ENCODE measurements at places on chromosomes 5 and 9.

- DNase-seq, result peak; percentile 29
Observed at GRCh38 chr5:76716456-76717157, 681 bp downstream of the F2R start.

GRCh38 chr5:165015547-165015946, 1510.1 kb downstream of the MAT2B start:
- no peak for DNase-seq

- DNase-seq, result no peak
Observed at GRCh38 chr5:130488252-130488651, 584.0 kb downstream of the CHSY3 start.

- no peak for DNase-seq
Observed at GRCh38 chr9:34802916-34803315, 93.0 kb upstream of the CCL21 start.

- DNase-seq, result peak; percentile 66
Observed at GRCh38 chr5:170451747-170452365, 52.0 kb upstream of the KCNIP1 start.

DNA sequence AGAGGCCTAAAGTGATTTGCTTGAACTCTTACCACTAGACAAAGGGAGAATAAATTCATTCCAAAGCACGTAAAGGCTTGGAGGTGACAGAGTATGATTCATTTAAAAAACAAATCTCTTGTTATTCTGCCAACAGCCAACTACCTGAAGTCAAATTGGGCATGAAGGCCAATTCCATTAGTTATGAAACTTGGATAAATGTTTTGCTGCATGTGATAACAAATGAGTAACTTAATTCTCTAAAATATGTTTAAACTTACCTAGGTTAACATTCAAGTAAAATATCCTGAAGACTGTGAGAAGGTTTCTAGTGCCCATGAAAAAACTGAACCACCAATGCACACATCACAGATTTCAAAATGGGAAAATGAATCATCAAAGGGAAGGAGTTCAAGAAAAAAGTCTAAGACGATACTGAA, 120.1 kb upstream of the TSLP start:
- no peak for DNase-seq

DNA sequence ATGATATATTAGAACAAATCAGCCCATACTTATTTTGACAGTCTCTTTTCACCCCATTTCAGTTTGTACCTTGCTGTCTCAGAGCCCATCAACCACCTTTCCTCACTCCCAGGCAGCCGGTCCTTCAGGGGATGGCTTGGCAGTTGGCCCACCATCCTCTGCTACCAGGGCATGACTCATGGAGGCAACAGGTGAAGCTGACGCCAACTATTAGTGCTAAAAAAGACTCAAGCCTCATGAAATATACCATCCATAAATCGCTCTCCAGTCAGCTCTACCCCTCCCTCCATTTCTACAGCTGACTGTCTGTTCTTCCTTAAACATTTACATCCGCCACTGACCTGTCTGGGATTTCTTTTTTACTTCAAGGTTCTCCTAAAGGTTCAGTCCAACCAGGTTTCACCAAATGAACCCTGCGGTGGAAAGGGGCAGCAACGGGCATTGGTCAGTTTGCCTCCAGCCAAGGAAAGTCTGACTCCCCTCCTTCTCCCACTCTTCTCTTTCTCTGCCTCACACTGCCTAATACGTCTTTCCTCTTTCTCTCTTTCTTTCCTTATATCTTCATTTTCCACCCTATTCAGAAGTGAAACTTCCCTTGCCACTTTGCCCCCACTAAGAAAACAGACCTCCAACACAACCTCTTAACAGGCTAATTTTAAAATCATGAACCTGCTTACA, 439.1 kb downstream of the RAB3C start:
- no peak for DNase-seq

DNA sequence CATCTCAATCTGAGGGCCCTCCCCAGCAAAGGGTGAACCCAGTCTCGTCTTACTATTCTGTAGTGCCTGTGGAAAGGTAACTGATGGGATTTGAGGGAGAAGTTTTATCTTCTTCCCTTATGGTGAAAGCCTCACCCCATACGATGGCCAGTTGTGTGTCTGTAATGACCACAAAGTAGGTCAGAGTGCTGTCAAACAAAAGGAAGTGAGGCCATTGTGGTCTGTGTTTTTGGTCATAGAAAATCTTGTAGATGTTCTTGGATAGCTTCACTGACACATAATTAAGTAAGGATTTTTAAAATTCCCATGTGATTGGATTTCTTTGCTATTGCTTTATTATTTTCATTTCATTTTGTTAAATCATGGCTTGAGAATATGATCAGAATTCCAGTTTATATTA, 505.1 kb upstream of the KLF4 start:
- DNase-seq, result peak; percentile 16

DNA sequence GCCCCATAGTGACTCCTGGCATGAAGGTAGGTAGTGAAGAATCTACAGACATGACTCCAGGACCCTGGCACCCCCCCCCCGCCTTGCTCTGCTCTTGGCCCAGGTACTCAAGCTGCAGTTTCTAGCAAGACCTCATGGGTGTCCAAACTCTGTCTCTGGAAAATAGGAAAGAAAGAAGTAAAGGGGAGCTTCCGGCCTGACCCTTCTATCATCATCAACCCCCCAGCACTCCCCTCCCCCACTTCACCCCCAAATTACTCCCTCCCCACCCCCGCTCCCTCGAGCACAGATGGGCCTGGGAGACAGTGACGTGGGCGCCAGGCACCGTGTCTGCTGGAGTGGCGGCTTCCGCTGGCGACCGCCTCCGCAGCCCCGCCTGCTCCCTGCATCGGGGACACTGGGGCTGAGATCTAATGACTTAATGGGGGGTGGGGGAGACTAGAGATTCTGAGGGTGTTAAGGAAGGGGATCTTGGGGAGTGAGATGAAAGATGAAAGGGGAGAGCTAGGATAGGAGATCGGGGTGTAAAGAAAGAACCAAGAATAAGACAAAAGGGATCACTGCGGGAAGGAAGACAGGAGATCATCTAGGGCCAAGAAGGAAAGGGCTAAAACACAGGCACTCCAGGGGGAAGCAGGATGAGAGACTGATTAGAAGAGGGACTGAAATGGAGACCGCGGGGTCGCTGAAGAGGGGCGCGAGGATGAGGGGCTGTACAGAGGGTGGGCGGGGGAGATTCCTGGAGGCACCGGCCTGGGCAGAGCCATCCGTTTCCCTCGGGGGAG, 1.1 kb upstream of the DNAJB5 start:
- peak; percentile 6 for DNase-seq

DNA sequence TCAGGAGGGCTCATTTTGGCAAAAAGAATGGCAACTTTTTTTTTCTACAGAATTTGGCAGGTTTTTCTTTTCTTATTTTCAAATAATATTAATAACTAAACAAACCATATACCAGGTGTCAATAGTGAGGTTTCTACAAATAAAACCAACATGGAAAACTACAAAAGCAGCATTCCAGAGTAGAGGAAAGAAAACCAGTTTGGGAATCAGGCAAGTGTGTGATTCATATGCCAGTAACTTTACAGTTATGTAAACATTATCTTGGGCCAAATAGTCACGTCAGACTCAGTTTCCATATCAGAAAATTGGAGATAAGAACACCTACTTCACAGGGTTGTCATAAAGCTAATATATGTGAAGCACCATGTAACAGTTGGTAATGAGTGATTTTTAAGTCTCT, 51.7 kb downstream of the FBXW11 start:
- DNase-seq, result peak; percentile 21

- peak; percentile 79 for DNase-seq
Observed at GRCh38 chr5:10607023-10607665, 43.3 kb downstream of the ANKRD33B start.

DNA sequence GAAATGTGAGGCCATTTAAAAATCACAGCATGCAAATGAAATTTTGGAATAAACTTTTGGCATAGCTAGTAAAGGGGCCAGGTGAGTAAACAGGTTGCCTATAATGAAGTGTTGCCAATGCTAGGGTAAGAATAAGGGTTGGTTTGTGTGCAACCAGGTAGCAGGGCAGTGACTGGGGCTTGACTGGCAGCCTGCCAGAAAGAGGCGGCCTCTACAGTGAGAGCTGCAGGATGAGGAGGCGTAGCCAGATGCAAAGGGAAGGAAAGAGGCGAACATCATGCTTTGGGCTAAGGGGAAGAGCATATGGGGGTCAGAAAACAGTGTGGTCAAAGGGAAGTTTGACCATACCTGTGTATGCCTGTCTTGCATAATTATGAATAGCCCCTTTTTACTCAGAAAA, 70.6 kb downstream of the MAST4 start:
- no peak for DNase-seq

GRCh38 chr9:86141843-86142242, 42.5 kb upstream of the GOLM1 start:
- DNase-seq, result no peak

GRCh38 chr5:128329386-128329939, 208.6 kb downstream of the FBN2 start:
- peak; percentile 29 for DNase-seq

- no peak for DNase-seq
Observed at GRCh38 chr5:109034306-109034705, 286.6 kb downstream of the FER start.

DNA sequence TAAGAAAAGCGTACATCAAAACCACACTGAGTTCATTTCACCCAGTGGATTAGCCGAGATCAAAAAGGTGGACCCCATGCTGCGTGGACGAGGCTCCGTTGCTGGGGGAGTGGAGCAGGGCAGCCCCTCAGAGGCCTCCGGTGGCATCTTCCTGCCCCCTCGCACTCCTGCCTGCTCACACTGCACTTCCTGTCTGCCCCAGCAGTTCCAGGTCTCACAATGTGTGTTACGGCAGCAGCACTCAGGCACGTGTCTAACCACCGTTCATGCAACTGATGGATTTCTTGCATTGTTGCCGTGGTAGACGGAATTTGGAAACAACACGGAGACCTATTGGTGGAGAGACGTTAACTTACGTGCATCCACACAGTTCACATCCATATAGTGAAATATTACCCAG, 196.6 kb upstream of the OTULINL start:
- no peak for DNase-seq

GRCh38 chr9:109320742-109321448, at the start of gene EPB41L4B:
Gene EPB41L4B, minus strand, starts transcription at chr9:109321059. Its CDS starts 613 bp downstream, at chr9:109320446.
- peak; percentile 75 for DNase-seq

DNA sequence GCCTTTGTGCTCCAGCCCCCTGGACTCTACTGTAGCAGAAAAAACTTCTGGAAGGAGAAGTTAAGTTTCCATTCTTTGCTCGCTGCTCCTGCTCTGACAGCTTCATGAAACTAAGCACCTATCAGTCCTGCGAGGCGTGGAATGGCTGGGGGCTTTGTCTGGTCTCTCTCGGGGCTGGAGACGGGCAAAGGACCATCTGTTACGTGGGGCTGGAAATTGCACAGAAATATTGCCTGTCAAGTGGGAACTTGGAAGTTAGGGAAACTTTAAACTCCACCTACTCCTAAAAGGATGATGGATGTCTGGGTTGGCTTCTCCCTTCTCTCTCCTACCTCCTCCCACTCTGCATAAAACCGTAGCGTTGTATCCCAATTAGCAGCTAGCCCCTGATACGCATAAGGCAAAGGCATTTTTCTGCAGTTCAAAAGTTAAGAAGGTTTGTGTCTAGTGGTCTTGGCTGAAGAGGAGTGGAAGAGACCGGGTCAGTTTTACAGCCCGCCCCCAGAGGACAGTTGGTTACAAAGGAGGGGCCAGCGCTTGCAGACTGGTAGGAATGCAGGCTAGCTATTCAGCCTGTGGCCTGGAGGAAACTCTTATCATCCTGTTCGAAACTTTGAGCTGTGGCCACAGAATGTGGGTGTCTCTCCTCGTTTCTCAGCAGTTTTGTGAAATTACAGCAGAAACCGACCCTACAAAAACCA, 1.3 kb downstream of the FBXL7 start:
- DNase-seq, result peak; percentile 78

DNA sequence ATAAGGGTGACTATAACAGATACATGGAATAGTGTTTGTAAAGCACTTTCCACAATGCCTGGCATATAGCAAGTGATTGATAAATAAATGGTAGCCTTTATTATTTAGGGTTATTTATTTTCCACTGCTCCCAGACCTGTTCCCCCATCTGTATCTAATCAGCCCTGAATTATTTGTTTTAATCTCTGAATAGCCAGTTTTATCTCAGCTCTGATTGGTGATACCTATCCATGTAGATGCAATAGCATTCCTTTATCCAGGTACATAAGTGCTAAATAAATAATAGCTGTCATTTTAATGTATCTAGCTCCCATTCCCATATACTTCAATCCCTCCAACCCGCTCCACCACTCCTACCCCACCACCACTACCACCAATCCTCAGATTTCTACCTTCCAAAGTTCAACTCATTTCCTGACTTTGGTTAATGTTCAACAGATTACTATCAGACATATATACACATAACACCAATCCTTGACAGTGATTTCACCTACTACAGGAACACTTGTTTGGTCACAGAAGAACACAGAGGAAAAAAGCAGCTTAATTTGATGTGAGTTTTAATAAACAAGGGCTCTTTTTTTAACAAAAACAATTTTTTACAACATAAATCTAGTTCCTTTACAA, 14.0 kb downstream of the PRKAA1 start:
- no peak for DNase-seq

GRCh38 chr5:161387121-161387520, 159.4 kb downstream of the GABRB2 start:
- DNase-seq, result no peak

DNA sequence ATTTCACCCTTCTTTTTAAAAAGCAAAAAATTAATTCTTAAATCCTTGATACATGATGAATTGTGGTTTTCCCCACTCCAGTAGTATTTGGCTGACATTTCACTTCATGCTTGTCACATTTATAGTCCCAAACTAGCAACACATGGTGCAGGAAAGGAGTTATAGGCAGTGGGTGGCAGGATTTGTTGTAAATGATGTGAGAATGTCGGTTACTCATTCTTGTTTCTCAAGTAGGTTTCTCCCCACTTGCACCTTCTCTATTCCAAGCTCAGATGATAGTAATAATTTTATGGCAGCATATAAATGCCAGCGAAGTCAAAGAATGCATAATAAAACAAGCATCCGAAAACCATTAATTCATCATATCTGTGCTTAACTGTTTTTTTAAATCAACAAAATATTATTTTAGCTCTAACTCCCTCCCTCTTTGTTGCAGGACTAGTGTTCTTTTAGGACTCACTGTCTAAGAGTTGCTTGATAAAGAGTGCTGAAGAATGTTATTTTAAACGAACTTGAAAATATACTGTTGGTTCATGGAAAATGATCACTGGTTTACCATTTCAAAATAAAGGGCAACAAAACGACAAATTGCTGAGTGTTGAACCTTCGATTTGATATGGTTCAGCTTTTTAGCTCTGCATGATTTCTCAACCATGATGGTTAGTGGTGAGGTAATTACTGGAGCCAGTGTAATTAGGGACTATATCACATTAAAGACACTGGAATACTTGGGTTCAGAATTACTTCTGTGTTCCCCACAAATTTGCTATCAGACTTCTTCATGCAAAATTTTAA, 88.1 kb upstream of the ADAMTSL1 start:
- no peak for DNase-seq
